LHCN-M2 (cell line): ENCODE measurements at places on chromosomes 7 and 10. TPM values are rescaled to one million over a fixed set of nuclear protein-coding genes. Genes with fewer than 3 reads are reported as not detected.

GRCh38 chr7:43240565-43240964 lies 128.1 kb downstream of the HECW1 start:
- DNase-seq, result no peak

DNA sequence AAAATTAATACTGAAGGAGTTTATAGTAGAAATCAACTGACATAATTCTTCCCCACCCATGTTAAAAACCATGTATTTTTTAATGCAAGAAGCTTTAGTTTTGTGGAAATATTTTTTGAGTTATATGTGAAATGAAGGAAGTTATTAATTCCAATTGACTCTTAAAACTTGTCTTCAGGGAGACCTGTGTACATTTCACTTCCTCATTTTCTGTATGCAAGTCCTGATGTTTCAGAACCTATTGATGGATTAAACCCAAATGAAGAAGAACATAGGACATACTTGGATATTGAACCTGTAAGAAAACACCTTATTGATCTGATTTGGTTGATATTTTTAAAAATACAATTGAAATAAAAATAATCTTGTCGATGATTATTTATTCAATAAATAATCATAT lies 33.3 kb downstream of the CD36 start:
- no peak for DNase-seq

DNA sequence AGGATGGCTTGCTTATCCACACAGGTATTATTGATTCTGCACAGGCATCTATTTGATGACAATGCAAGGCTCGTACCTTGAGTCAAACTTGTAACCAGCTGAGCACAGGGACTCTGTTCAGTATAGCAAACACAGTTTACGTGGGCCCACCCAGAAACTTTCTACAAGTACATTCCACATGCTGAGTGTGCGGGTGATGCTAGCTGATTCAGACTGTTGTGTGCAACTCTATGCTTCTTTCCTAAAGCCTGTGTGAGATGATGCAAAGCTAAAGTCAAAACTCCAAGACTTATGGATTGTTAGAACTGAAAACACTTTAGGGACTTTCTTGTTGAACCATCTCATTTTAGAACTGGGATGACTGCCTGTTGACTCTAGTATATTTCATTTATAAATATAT lies 21.5 kb upstream of the CALD1 start:
- no peak for DNase-seq

GRCh38 chr10:75744261-75744660 lies 312.8 kb downstream of the LRMDA start:
- DNase-seq, result no peak

Gene FAM241B
- total RNA-seq, result not detected in 2 replicates

- DNase-seq, result no peak
Measured at GRCh38 chr7:99011706-99012404, 132.1 kb downstream of the SMURF1 start.

GRCh38 chr7:40356871-40357709 lies 222.3 kb downstream of the SUGCT start:
- DNase-seq, result peak; percentile 46

DNA sequence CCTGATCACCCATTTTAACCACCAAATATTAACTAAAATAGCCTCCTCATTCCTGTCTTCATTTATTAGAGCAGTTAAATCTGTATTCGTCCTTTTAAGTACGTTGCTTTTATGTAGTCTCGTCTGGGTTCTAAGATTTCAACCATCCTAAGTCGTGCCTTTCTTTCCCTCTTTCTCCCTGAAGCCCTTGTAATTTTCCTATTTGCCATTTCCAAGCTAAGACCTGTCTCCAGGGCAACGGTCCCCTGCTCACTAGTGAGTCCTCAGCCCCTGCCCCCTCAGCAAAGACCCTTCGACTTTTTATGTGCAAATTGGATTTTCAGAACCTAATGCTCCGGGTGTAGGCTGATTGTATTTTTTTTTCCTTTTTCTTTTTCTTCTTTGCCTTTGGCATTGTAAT lies 16.1 kb upstream of the MEST start:
- DNase-seq, result no peak

GRCh38 chr10:118116715-118117449 lies 70.1 kb upstream of the RAB11FIP2 start:
- DNase-seq, result no peak

Gene FGL2
- total RNA-seq, result 8.1 and 8.8 TPM in 2 replicates
